Stimulated activated naive B cell treated with anti-CD40 and anti-IgM and Interleukin-4, amounts not matched to agents 10 μg/mL and 1 μg/mL and 100 μg/mL, for 72 hours (primary cell): ENCODE measurements at places on chromosomes 11 and 22.

DNA sequence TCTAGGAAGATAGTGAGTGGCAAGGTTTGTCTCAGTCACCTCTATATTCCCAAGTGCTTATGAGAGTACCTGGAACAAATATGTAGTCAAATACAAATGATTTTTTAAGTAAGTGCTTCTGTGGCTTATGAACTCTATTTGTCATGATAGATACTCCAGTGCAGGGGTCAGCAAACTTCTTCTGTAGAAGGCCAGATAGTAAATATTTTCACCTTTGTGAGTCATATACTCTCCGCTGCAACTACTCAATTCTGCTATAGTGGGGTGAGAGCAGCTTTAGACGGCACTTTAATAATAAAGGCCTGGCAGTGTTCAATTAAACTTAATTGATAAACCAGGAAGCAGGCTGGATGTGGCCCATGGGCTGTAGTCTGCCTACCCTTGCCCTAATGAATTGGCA, 12.4 kb upstream of the CCDC34 start:
- no peak for DNase-seq

DNA sequence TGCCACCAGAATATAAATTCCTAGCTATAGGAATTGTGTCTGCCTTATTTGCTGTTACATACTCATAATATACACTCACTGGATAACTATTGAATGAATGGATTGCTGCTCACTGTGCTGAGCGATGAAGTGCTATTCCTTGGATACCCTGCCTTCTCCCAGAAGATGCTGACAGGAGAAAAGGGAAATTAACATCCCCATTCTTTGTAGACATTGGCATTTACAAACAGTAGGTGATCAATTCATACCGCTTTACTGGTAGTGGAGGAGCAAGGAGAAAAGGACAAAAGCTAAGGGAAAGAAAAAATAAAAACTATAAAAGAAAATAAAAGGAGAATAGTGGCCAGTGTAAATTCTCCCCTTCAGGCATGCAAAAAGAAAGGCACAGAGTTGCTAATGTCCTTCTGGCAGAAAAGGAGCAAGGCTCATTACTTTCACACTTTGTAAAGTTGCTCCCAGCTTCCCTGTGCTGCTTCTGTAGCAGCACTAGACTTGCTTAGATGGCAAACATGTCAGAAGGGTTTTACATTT, 183.0 kb downstream of the LUZP2 start:
- DNase-seq = no peak

DNA sequence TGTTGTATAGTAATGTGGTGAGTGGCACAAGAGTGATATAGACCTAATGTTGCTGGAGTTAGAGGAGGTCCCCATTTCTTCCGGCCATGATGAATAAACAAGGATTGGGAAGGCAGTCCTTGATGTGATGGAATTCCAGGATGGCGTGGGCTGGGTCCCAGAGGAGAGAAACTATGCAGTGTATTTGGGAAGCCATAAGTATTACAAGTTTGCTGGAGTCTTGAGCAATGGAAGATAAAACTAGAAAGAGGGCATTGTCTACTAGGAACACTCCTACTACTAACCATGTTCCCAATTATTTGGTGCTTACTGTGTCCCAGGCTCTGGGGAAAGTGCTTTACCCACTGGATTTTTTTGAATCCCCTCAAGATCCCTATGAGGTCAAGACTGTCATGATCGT, 20.0 kb downstream of the LDLRAD3 start:
- no peak for DNase-seq

GRCh38 chr11:75668451-75669297, at the start of gene MAP6:
Gene MAP6 (minus strand): TSS chr11:75669038. CDS start chr11:75668369, 669 bp downstream.
- no peak for DNase-seq

DNA sequence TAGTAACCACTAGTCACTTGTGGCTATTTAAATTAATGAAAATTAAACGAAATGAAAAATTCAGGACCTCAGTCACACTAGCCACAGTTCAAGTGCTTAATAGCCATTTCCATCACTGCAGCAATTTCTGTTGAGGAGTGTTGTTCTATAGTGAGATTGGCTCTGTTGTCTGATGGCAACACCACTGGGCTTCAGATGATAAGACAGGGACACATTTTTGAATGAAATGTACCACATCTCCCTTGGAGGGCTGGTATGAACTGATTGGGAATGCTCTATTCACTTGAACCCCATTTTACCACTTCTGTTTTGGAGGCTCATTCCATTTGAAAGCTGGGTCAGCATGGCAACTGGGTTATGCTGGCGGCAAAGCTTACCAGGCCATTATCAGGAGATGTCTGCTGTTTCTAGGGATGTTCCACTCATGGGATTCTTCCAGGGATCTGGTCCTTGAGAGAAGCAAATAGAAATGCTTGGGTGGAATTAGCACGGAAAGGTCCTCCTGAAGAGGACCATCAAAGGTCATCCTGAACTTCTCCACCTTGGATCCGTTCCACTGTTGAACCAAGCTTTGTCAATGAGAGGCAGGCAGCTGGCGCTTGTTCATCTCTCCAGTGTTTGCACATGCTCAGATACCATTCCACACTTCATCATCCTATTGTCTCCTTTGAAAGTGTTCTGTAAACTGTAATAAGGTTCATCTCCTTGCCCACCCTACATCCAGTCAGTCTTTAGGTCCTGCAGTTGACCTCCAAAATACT, 7.6 kb downstream of the AMOTL1 start:
- DNase-seq = no peak

- peak; percentile 67 for DNase-seq
These were observed 728 bp downstream of the TBC1D22A start for GRCh38 chr22:46763051-46763705.

GRCh38 chr11:118002541-118003423, 16.6 kb downstream of the IL10RA start:
- peak; percentile 79 for DNase-seq

DNA sequence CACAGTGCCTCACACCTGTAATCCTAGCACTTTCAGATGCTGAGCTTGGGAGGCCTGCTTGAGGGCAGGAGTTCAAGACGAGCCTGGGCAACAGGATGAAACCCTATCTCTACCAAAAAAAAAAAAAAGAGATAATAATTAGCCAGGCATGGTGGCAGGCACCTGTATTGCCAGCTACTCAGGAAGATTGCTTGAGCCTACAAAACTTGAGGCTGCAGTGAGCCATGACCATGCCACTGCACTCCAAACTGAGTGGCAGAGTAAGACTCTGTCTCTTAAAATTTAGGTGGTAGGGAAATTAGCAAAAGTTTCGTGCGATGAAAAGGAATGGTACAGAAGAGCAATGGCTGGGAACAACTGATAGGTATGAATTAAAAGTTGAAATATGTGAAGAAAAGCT, 18.0 kb downstream of the ST13 start:
- DNase-seq = no peak

GRCh38 chr11:120128392-120129119, 9.4 kb downstream of the TRIM29 start:
- no peak for DNase-seq

DNA sequence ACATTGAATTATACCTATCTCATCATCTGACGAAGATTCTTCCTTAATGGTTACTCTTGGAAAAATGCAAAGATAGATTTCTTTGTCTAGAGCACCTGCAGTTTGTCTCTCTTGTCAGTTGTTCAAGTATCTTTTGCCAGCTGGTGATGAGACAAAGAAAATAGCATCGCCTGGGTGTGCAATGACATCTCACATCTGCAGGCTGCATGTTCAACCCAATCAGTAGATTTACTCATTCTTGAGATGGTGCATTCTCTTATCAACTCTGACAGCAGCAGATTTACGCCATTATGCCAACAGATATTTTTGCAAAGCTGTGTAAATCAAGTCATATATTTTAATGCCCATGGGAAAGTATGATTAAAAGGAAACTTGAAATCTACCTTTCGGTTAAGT, 164.6 kb upstream of the PDGFD start:
- DNase-seq = no peak
